Activated naive CD4-positive, alpha-beta T cell treated with anti-CD3 and anti-CD28 coated beads, Interleukin-2, amount 10 ng/mL, durations not matched to agents 7 days and 5 days (primary cell): ENCODE measurements at places on chromosomes 2 and 18.
A peak's percentile ranks its signal among the peaks of the same experiment; 100 is the strongest.

- peak; percentile 30 for DNase-seq
Observed at GRCh38 chr2:203873921-203874631, 6.5 kb downstream of the CTLA4 start.

GRCh38 chr2:72145289-72145657 is 2.4 kb downstream of the CYP26B1 start:
- DNase-seq, result peak; percentile 13

- no peak for DNase-seq
Observed at GRCh38 chr18:22363867-22364463, 53.8 kb downstream of the CTAGE1 start.

DNA sequence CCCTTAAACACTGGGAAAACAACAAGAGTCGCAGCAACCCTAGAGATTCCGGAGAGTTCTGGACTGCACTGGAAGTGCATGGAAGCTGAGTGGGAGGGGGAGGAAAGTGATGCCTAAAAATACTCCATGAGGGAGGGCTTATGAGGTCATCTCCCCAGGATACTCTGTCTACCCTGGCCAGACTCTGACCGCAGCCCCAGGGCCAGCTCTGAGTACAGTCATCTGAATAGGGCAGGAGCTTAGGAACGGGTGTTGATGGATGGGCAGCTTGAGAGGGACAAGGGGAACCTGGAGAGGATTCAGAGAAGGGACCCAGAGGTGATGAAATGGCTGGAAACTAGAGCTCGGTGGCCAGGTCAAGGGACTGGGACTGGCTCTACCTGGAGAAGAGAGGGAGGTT is 79.3 kb upstream of the IGFBP5 start:
- no peak for DNase-seq
